ENCODE measurements at places on chromosomes 3 and 15. TPM values are rescaled to one million over a fixed set of nuclear protein-coding genes. Genes with fewer than 3 reads are reported as not detected.

DNA sequence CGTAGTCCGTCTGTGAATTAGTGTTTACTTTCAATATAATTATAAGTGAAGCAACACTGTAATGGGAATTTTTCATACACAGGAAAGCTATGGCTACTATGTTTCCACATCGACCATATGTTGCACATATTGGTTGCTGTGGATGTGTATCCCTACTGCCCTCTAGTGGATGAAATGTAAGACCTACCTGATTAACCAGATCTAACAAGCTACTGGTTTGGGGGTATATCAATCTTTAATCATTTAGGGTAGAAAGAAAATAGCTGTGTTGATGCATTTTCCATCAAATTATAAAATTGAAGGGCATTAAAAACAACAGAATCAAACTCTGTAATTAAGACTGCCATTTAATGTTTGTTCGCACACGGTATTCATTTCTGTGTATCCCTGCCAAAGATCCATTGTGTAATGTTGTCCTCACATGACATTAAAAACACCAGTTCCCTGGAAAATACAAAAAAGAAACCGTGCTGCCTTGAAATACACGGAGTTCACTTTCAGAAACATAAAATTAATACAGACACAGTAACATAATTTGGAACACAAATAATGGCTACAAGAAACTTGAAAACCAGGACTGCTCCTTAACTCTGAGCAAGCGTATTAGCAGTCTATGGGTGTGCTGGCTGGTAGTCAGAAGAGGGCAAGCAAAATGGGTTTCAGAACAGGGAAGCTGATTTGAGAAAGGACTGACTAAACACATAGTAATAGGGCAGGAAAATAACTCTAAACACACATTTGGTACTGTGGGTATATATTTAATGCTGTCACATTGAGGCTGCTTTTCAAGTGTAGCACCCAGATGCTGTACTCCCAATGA lies 125.1 kb downstream of the TIGIT start:
- DNase-seq = no peak

DNA sequence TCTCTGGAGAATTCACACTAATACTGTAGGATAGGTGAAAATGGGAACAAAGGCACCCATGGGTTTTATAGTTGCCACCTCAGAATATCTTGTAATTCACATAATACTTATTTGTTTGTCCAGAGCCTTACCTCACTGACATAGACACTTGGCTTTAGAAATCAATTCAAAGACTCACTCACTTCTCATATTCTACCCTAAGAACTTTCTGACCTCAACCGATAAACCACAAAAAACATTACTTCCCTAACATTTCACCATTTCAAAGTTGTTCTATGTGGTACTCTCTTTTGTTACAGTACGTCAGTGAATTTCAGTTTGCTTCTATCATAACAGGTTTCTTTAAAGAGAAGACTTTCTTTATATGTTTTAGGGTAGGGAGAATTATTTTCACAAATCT lies 359.3 kb downstream of the IGSF11 start:
- no peak for DNase-seq

DNA sequence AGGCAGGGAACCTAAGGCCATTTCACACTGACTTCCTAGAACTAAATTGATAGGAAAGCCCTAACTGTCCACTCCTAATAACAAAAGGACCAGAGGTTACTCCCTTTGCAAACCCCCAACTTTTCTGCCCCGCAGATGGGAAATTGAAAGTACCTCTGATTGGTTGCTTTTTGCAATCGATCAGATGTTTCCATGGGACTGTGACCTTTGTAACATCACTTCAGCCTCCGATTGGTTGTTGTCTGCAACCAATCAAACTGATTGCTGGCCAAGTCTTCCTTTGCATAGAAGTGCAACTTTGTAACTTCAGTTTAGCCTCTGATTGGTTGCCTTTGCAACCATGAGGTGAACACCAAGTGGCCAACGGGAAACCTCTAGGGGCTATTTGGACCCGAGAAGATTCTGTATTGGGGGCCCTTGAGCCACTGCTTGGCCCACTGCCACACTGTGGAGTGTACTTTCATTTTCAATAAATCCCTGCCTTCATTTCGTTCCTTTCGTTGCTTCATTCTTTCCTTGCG lies 11.3 kb upstream of the KNL1 start:
- no peak for DNase-seq

DNA sequence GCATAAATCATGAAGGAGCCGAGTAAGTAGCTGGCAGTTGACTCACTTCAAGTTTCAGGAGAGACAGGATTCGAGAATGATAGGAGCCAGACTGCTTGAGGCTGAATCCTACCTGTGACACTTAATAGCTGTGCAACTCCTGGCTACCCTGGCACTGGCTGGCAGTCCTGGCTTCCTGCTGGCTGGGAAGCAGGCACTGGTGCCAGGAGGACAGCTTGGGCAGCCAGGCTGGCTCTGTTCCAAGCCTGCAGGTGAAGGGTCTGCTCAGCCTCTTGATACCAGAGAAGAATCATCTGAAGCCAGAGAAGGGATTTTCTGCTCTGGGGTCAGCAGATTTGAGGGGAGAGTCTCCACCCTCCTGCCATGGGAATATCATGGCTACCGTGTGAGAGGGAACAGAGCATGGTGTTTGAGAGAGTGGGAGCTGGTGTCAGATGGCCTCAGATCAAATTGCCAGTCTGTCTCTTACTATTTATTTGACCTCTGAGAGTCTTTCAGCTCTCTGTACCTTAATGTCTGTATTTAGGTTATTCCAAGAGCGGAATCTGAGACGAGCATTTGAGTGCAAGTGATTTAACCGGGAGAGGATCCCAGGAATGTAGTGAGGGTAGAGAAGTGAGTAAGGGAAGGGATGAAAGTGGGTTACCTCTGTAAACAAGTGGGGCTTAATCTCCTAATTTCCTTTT lies 4.4 kb upstream of the XIRP1 start:
- no peak for DNase-seq

DNA sequence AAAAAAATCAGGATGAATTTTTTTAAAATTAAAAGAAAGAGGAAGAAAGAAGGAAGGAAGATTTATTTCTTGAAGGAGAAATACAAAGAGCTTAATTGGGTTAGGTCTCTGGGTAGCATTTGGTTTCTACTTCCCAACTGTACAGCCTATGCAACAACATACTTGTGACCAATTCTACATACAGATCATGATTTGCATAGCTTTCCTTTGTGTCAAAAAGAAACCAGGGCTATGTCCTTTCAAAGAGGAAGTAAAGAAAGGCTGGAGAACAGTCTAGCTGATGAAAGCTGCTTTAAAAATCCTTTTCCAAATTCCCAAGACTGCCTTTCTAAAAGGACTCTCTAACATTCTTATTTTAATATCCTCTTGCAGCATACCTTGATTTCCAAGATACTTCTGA lies 6.1 kb upstream of the HGD start:
- no peak for DNase-seq

Gene CERS3
- not detected for total RNA-seq
